Activated T-cell treated with anti-CD3 and anti-CD28 coated beads, Interleukin-2, amount 50 U/mL, for 1 hour (primary cell): ENCODE measurements at places on chromosomes 4 and X.

GRCh38 chr4:27000820-27001219 lies 140.2 kb downstream of the STIM2 start:
- DNase-seq: no peak

GRCh38 chrX:13131396-13132137 lies 87.1 kb upstream of the FAM9C start:
- no peak for DNase-seq

- DNase-seq: no peak
These were observed 232.5 kb downstream of the PCDH7 start for GRCh38 chr4:30952526-30953219.

DNA sequence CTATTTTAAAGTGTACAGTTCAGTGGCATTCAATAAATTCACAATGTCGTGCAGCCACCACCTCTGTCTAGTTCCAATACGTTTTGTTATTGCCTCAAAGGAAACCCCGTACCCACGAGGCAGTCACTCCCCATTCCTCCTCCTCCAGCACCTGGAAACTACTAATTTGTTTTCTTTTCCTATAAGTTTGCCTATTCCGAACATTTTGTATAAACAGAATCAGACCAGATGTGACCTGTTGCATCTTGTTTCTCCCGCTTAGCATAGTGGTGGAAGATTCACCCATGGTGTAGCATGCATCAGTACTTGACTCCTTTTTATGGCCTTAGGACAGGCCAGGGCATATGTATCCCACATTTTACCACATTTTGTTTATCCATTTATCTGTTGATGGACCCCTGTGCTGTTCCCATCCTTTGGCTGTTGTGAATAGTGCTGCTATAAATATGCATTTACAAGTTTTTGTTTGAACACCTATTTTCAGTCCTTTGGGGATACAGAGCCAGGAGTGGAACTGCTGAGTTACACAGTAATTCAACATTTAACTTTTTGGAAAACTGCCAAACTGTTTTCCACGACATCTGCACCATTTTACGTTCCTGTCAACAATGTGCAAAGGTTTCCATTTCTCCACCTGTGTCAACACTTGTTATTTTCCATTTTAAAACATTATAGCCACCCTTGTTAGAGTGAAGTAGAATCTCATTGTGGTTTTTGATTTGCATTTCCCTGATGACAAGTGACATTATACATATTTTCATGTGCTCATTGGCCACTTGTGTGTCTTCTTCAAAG lies 57.8 kb upstream of the STX18 start:
- DNase-seq: no peak

DNA sequence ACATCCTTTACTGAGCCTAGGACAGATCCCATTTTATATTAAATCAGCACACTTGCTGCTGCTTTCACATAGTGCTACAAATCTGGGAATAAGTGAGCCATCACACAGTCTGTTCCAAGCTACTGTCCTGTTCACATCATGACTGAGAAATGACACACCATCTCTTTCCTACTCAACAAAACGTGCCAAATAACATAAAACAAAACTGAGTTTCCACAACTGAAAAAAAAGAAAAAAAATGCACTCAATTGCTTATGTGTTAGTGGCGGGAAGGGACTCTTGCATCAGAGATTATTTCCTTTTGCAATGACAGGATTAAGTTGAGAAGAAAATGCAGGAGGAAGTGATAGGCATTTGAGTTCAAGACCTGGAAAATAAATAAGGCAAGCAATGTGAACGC lies 109.0 kb downstream of the SHROOM4 start:
- DNase-seq: no peak

GRCh38 chr4:7733801-7734650 lies 205.6 kb downstream of the AFAP1 start:
- DNase-seq: no peak

DNA sequence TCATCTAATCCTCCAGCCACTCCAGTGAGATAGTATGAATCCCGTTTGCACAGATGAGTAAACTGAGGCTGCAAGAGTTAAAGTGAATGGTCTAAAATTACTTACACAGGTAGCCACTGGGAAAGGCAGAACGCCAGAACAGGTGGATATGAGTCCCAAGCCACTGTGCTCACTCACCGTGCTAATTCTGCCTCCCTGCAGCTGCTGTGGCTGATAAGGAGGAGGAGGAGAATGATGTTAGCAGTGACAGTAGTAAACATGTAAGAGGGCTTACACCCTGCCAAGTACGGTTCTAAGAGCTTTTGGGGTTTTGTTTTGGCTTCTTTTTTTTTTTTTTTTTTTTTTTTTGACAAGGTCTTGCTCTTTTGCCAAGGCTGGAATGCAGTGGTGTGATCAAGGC lies 90.5 kb upstream of the PRPS2 start:
- DNase-seq: no peak

- no peak for DNase-seq
These were observed 1.3 kb downstream of the NEUROG2 start for GRCh38 chr4:112514647-112515197.

DNA sequence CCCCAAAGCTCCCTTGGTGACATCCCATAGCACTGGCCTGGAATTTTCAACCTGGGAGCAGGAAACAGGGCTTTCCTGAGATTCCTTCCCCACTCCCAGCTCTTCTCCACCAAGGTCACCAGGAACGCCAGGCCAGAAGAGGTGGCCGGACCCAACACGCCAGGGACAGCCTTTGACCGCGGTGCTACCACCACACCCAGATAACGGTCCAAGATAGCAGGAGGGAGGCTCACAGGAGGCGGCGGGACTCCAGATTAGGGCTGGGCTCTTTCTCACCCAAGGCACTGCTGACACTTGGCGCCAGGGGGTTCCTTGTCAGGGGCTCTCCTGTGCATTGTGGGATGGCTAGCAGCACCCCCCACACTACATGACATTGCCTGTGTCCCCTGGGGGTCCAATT lies 22.9 kb downstream of the ZFYVE28 start:
- DNase-seq: no peak

GRCh38 chrX:38893441-38893840 lies 92.2 kb downstream of the MID1IP1 start:
- DNase-seq: no peak

DNA sequence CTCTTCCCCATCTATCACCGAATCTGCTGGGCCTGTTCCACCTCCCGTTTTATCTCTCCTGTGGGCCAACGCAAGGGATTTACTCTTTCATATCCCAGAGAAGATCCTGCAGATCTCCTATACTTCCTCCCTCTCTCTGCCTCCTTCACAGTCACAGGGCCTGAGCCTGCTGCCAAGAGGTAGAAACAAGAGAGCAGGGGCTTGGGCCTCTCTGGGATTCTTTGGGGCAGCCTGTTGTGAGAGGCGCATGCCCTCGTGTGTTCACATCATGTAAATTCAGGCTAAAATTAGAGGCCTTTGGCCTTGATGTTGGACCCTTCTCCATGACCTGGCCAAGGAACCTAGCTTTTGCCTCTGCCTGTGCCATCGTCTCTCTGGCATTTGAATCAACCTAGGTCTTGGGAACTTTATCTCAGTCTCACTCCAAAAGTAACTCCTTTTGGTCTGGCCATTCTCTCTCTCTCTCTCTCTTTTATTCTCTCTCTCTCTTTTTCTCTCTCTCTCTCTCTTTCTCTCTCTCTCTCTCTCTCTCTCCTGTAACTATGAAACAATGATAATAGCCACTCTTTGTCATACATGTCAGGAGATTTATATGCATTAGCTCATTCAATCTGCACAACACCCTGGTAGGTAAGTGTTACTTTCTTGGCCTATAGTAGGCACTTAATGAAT lies 20.0 kb upstream of the EFNB1 start:
- no peak for DNase-seq

- DNase-seq: no peak
These were observed 90.7 kb downstream of the NDST3 start for GRCh38 chr4:118124997-118125396.

- no peak for DNase-seq
These were observed 715.8 kb downstream of the CCSER1 start for GRCh38 chr4:90842960-90843359.
